ENCODE measurements at places on chromosomes 5 and 9. TPM values are rescaled to one million over a fixed set of nuclear protein-coding genes. Genes with fewer than 3 reads are reported as not detected.

GRCh38 chr9:16664211-16664610 is 206.3 kb downstream of the BNC2 start:
- no peaks in the 10 kb centered on the region for H3K4me1 ChIP-seq
- H3K4me3 ChIP-seq = no peak overlapping the region
- H3K27ac ChIP-seq = no peak overlapping the region
- no peak for DNase-seq
- no peaks in the 10 kb centered on the region for H3K27me3 ChIP-seq
- no peaks in the 10 kb centered on the region for H3K36me3 ChIP-seq

DNA sequence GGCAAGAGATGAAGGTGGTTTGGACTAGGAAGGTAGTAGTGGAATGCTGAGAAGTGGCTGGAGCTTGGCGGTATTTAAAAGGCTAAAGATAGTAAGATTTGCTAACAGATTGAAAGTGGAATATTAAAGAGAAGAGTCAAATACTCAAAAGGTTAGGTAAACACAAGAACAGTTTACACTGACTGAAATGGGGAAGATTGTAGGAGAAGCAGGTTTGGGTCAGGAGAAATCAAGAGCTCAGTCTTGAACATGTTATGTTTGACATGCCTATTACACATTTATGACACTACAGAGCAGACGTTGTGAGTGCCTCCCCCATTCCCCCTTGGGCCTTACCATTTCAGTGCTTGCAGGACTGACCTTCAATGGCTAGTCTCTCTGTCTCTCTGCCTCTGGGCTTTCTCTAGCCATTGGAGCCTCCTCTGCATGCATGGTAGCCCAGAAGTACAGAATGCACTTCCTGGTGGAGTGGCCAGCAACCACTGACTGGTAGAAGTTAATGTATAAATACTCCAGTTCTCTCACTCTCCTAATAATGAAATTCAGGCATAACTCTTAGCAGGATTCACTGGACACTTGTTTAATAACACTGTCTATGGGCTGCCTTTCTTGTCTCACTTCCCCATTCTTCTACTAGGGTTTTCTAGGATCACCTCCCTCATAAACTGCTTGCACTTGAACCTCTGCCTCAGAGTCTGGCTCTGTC is 56.8 kb downstream of the HMGCS1 start:
- no peaks in the 10 kb centered on the region for H3K4me1 ChIP-seq
- H3K27me3 ChIP-seq = no peaks in the 10 kb centered on the region
- no peak overlapping the region for H3K27ac ChIP-seq

DNA sequence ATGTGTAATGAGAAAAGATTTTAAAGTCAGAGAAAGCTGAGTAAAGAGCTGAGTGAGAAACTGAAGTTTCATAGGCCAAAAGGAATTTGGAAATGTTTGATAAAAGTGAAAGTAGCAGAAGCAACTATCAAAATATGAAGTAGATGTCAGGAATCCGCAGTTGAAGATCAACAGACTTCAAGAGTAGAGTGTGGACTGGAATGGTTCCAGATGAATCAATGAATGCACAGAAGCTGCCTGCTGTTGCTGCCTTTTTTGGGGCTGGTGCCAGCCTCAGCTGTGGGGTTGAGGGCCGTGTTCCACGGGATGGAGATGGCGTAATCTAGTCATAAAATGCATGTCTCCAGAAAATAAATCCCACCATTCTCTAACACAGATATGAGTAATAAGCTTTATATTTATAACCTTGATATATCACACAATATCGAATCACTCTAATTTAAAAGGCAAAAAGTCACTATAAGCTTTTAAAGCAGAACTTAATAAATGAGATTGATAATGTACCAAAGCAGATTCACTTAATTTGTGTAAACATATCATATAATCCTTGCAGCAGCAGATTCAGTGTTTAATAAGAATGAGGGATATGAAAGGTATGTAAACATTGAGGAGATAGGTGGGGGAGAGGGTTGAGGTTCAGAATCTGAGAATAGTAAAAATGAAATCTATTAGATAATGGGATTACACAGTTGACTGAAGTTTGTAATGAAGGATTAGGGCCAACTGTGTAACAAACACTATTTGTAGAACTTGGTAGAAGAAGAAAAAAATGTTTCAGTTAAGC is 652.3 kb upstream of the FTMT start:
- no peak for DNase-seq
- H3K4me3 ChIP-seq = no peak overlapping the region
- no peaks in the 10 kb centered on the region for H3K27me3 ChIP-seq
- no peak overlapping the region for H3K27ac ChIP-seq
- H3K36me3 ChIP-seq = no peaks in the 10 kb centered on the region

DNA sequence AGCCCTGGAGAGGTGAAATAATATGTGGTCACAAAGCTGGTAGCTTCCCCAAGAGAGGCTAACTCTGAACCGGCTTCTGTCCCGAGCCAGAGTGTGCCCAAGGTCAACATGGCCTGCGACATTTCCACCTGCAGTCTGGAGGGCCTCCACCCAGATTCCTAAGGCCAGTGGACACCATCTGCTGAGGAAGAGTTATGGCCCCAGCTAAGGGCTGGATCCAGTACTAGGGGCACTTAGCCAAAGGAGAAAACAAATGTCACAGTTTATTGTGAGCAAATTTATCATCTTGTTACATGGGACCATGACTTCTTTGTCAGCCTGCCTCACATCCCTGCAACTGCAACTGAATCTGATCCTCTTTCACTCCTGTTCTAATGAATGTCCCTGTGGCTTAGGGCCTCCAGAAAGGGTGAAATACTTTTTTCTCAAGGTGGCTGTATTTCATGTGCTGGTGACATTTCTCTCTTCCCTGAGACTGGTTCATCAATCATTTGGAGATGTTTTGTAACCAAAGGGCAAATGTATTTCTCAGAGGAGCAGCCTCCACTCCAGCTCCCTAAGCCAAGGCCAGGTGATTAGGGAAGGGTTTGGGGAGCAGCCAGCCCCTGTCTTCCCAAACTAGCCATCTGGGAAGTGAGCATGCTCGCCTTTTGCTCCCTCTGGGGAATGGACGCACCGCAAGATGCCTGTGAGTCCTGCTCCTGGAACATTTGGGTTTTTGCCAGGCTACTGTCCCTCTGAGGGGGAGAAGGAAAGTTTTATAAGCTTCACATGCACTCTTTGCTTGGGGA is 148.3 kb downstream of the CMYA5 start:
- H3K36me3 ChIP-seq = no peaks in the 10 kb centered on the region
- H3K27me3 ChIP-seq = no peaks in the 10 kb centered on the region
- DNase-seq = no peak
- no peak overlapping the region for H3K4me3 ChIP-seq

Gene ARAP3
- total RNA-seq = 15.4 TPM

Measured in colonic mucosa (tissue), 4 donors.